Pulmonary artery endothelial cell (primary cell): ENCODE measurements at places on chromosomes 13 and 19.

GRCh38 chr19:4362831-4363545 is 19.6 kb downstream of the MPND start:
- no peak for DNase-seq

DNA sequence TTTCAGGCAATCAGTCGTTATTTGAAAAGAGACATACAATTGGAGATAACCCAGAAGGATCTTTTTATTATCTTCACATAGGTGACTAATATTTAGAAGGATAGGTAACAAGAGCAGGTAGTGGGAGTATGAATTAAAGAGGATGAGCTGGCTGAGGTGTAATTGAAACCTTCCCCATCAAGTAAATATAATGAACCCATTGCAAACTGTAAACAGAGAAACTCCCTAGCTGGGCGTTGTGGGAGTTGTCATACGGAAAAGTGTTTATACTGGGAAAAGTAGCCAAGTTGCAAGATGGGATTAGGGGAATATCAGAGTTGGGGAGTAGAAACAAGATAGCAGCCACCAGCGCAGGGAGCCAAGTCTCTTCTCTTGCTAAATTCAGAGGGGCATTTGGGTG is 448.4 kb downstream of the COG6 start:
- DNase-seq: no peak

DNA sequence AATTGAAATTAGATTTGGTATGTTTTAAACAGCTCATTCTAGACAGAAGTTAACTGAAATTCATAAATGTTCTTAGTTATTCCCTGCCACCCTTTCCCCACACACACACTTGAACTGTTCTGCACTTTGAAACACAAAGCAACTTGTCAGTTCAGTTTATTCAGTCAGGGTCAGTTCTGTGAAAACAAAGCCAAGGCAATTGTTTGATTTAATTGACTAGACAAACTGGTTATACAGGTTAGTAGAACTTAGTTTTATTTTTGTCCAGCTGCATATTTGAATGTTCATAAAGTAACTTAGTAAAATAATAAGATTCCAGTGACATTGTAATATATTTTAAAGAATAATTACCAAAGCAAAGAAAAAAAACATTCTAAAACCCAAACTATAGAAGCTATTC is 98.3 kb upstream of the KLF5 start:
- DNase-seq: no peak

- DNase-seq: no peak
Measured at GRCh38 chr13:50740052-50740741, 103.3 kb downstream of the DLEU7 start.

- no peak for DNase-seq
Measured at GRCh38 chr19:2252797-2253105, 3.5 kb downstream of the JSRP1 start.

DNA sequence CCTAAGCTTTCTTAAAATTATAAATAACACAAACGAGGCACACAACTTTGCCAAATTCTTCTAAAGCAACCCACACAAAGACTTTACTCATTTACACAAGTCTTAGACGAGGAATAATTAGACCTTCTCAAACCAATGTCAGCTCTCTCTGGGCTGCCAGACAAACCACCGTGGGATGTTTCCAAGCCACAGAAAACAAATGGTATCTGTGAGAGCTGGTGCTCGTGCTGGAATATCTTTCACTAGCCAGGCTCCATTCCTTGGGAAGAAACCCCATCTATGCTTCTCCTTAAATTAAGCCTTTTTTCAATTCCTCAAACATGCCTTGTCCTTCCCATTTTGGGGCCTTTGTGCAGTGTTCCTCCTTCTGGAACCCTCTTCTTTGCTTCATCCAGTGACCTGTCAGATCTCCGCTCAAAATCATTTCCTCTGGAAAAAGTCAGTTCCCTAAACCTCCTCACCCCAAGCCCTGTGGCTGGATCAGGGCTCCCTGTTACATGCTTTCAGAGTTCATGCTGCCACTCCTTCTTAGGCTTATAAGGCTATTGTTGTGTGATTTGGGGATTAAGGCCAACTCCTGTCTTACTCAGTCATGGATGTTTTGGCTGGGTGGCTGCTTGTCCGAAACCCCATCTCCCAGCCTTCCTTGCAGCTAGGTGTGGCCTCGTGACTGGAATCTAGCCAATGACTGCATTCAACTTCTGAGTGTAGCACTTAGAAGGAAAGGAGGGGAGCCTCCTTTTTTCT is 64.2 kb upstream of the GTF2F2 start:
- no peak for DNase-seq

DNA sequence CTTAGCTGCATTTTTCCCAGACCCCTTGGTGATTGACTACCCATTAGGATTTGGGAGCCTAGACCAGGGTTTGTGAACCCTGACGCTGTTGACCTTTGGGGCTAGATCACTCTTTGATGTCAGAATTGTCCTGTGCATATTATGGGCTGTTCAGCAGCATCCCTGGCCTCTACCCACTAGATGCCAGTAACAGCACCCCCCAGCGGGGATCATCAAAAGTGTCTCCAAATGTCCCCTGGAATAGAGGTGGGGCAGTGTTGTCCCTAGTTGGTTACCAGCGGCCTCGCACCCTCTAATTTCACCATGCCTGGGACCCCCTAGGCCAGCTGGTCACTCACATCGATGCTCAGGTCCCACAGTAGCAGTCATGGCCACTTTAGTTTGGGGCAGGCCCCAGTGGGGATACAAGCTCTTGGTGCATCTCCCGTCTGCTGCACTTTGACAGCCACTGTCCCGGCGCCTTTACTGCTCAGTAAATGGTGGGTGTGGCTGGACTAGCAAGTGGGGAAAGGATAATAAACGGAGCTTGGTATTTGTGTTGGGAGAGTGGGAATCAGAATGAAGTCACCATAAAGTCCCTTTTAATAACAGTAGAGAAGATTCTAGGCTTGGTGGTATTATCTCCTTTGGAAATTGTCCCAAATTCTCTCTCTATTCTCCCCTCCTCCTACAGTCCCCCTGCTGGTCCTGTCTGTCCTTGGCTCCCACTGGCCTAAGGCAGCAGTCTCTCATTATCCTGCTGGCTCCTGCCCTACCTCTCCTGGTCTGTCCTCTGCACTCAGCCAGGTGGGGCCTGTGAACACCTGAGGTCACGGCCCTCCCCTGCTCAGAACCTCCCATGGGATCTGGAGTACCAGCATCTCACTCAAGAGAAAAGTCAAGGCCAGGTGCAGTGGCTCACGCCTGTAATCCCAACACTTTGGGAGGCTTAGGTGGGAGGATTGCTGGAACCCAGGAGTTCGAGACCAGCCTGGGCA is 80.6 kb downstream of the SIPA1L3 start:
- no peak for DNase-seq

DNA sequence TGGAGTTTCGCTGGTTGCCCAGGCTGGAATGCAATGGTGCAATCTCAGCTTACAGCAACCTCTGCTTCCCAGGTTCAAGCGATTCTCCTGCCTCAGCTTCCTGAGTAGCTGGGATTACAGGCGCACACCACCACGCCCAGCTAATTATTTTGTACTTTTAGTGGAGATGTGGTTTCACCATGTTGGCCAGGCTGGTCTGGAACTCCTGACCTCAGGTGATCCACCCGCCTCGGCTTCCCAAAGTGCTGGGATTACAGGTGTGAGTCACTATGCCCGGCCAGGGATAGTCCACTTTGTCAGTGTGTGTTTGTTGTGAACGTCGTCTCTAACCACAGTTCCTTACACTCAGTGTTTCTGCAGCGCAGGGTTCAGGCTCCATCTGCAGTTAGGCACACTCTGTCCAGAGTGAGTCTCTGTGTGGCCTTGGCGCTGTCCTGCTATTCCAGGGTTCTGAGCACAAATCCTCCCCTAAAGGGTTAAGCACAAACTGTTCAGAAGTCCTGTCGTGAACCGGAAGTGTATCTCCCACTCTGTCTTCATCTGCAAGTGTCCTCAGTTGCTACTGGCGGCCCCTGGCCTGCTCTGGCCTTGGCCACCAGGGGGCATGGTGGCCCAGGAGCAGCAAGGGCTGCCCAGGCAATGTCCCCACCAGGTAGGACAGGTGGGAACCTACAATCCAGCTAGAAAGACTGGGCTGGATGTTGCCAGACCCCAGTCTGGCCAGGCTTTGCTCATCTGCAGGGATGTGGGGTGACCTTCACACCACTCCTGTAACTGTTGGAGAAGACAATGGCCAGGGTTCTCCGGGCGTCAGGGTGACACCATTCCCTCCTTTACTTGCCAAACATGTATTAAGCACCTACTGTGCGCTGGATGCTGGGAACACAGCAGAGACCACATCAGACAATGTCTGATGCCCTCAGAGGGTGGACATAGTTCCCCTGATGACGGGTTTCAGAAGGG is 38.8 kb upstream of the GATAD2A start:
- no peak for DNase-seq

DNA sequence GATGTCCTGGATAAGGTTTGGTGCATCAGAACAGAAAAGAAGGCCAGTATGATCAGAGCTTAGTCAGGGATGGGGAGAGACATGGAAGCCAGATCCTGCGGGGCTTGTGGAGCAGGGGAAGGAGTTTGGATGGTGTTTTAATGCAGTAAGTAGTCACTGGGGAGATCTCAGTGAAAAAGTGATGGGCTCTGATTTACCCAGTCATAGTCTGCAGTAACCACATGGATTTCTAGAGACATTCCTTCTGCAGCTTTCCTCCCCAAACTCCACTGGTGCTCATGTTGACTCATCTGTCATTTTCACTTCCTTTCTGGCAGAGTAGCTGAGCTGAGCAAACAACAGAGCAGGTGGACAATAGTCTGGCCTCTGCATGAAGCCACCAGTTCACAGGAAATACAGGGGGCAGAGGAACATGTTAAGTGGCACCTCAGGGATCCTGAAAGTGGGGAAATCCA is 144.1 kb downstream of the DPF1 start:
- peak; percentile 43 for DNase-seq
